Smooth muscle cell of the brain vasculature (primary cell): ENCODE measurements at places on chromosomes 4 and X.

DNA sequence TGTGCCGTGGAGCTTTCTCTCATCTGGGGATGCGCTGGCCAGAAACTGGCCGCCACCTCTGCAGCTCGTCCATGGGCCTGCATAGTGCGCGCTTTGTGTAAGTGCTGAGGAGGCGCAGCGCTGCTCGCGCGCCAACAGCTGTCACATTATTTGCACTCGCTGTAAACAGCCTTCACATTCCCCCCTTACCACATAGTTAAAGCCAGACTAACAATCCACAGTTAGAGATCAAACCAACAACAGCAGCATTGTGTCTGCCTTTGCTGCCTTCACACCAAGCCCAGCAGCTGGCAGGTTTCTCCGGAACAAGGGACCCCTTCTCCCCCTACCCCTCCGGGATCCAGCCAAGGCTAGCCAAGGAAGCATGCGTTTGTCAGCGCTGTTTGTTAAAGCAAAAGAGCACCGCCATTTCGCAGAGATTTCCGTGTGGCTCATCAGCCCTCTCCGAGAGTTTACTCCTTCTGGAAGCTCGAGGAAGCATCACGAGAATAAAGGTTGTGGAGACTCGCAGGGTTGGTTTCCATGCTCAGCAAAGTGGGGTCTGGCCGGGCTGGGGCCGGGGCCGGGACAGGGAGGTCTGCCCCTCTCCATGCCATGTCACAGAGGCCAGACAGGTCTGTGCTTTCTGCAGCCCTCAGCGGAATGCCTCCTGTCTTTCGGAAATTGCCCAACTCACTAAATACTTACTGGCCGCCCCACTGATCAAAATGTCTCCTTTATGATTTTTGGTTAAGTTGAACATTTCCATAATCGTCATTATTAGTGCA is 11.0 kb downstream of the BCOR start:
- DNase-seq: no peak

DNA sequence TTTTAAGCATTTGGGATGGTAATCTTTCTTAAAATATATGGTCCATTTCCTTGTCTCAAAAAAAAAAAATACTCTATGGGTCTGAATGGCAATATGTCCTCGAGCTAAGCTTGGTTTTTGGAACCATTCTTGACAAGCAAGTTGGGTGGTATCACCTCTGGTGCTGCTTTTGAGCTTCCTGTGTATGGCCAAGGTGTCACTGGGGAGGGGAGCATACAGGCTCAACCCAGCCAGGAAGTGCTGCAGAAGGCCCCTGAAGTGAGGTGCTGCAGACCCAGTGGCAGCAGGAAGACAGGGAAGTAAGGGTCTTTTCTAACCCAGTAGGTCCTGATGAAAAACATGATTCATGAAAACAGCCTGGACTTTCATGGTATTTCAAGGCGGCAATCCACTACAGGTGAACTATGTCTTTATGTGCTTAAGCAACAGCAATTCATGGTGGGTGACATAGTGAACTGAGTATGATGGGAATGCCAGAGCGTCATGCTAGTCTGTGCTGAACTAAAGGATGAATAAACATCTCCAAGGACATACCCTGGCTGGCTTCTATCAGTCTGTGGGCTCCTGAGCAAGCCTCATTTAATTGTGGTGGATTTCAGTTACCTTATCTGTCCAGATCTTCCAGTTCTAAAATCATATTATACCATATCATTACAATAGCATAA is 15.1 kb downstream of the TRAPPC2 start:
- DNase-seq: no peak

GRCh38 chr4:170259631-170260153 is 169.9 kb upstream of the AADAT start:
- DNase-seq: peak; percentile 77

DNA sequence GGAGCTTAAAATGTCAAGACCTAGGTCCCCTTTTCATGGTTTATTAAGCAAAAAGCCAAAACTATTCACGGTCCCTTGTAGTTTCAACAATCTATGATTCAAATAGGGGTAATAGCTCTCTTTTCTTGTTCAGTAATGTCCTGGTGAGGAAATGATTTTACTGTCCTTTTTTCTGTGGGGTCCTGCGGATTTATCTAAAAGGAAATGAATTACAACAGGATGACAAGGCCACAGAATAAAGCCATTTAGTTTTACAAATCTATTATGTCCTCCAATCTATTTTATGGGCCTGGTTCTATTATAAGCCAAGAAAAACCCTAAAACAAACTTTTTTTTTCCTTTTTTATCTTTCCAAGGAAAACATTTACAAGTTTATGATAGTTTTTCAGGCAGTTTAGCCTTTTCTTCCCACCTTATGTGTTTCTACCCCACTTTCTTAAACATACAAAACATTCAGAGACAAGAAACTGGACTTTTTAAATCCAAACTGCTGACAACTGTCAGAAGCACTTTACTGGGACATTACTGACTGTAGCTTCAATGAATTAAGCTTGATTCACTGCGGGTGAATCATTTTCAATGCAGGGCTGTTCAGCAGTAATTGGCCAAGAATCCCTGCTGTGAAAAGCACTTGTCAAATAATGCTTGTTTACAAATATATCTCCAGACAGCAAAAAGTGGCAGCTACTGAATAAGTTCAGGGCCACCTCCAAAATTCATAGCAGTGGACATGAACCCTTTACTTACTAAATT is 4.3 kb downstream of the EPHA5 start:
- DNase-seq: no peak

- DNase-seq: no peak
Observed at GRCh38 chr4:185278716-185279115, 69.3 kb downstream of the SNX25 start.

DNA sequence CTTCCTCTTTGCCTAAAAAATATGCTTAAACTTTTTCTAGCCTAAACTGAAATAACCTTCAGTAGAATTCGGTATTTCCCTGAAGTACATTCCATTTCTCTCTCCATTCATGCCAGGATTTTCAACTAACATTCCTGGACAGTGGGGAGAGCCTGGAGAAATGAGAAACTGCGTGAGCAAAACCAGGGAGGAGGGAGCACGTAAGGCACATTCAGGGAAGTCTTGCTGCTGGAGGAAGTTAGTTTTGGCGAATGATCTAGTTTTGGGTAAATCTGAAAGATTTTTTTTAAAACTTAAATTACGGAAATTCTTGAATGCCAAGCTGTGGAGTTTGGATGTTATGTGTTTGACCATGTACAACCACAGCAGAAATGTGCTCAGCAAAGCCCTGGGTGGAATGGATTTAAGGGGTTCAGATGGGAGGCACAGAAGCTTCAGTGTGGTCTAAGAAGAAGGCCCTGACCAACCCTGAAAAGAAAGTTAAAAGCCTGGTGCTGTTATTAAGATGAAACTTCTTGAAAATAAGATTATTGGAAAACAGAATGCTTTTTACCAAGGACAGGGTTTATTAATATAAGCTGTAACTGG is 347.8 kb downstream of the ANK2 start:
- DNase-seq: peak; percentile 44

- DNase-seq: no peak
Observed at GRCh38 chr4:68287704-68288392, 42.4 kb upstream of the TMPRSS11B start.

GRCh38 chrX:53440621-53441517 is 6.7 kb upstream of the HSD17B10 start:
- no peak for DNase-seq

DNA sequence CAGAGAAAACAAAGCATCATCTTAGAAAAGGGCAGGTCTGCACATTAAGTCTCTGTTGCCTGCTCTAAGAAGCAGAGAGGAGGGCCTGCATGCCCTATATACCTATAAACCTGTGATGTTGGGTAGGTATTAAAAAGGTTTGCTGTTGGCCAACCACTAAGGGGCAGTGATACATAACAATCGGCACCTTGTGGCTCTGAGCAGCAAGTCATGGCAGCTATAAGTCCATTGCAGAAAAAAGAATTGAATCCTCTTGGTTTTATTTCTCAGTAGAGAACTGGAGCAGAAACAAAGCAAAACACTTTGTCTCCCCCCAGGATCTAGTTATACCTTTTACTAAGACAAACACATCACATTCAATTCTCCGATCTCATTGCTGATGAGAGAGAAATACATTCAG is 1364.4 kb downstream of the STIM2 start:
- no peak for DNase-seq

DNA sequence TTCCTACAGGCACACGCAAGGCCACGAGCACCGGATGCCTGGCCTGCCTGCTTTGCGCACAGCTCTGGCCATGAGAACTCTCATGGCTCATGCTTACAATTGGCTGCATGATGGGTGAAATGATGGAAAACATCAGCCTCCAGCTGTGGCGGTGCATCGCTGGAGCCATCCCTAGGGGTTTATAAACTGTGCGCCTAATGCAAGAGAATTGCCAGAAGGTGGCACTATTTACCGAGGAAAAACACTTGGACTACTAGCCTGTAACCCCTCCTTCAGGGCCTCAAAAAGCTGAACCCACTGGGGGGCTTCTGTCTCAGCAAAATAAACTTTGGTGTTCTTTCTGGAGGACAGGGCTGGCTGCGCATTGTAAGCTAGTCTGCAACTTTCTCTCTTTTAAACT is 51.9 kb downstream of the PHKA2 start:
- no peak for DNase-seq

GRCh38 chrX:20309806-20310205 is 43.1 kb upstream of the RPS6KA3 start:
- DNase-seq: no peak

DNA sequence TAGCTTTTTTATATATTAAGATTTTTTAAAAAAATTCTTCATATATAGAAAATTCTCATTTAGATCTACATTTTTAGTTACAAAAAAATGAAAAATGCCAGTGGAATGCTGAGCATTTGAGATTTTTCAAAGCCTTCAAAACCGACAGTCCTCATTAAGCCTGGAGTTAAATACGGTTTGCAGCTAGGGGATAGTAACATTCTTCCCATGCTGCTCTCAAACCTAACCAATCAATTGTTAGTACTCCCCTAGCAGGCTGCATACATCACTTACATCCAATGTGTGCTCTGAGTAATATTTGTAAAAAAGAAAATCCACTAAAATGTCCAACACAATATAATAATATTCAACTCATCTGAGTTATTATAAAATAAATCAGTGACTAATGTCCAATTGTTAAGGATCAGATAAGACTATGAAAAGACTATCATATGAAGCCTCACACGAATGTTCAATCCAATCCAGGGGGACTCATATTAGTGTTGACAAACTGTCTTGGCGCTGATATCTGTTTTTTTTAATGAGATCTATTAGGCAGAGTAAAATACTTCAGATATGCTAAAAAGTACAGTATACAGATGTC is 227.6 kb upstream of the MAB21L2 start:
- no peak for DNase-seq

- no peak for DNase-seq
Observed at GRCh38 chrX:47683829-47684205, 24.8 kb upstream of the UXT start.

DNA sequence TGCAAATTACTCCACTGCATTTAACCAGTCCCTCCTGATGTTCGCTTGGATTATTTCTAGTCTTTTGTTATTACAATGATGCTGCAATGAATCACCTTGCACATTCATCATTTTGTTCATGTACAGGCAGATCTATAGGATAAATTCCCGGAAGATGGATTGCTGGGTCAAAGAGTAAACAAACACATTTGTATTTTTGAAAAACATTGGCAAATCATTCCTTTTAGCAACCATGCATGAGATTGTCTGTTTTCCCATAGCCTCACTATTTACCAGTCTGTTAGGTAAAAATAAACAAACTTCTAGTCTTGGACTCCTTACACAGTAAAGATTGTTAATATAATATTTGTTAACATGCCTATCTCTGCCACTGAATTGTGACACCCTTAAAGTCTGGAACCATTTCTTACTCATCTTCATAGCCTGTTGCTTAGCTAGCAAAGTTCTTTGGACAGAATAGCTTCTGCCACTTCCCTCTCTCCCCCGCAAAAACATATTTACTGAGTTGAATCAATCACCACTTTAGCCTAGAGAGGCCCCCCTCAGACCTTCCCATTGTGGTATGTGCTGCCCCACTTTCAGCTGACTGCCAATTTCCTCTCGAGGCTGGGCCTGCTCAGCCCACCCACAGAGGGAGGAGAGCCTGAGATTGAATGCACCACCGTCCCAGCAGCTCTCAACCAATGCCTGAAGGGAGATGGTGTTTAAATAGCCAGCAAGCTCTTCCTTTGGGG is 108.4 kb upstream of the ATXN3L start:
- DNase-seq: peak; percentile 49

DNA sequence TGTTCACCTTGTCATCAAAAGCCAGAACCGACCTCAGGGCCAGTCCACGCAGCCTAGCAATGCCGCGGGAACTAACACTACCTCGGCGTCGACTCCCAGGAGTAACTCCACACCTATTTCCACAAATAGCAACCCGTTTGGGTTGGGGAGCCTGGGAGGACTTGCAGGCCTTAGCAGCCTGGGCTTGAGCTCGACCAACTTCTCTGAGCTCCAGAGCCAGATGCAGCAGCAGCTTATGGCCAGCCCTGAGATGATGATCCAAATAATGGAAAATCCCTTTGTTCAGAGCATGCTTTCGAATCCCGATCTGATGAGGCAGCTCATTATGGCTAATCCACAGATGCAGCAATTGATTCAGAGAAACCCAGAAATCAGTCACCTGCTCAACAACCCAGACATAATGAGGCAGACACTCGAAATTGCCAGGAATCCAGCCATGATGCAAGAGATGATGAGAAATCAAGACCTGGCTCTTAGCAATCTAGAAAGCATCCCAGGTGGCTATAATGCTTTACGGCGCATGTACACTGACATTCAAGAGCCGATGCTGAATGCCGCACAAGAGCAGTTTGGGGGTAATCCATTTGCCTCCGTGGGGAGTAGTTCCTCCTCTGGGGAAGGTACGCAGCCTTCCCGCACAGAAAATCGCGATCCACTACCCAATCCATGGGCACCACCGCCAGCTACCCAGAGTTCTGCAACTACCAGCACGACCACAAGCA is 898 bp downstream of the UBQLN2 start:
- no peak for DNase-seq

GRCh38 chr4:36771411-36772153 is 473.0 kb upstream of the NWD2 start:
- no peak for DNase-seq

DNA sequence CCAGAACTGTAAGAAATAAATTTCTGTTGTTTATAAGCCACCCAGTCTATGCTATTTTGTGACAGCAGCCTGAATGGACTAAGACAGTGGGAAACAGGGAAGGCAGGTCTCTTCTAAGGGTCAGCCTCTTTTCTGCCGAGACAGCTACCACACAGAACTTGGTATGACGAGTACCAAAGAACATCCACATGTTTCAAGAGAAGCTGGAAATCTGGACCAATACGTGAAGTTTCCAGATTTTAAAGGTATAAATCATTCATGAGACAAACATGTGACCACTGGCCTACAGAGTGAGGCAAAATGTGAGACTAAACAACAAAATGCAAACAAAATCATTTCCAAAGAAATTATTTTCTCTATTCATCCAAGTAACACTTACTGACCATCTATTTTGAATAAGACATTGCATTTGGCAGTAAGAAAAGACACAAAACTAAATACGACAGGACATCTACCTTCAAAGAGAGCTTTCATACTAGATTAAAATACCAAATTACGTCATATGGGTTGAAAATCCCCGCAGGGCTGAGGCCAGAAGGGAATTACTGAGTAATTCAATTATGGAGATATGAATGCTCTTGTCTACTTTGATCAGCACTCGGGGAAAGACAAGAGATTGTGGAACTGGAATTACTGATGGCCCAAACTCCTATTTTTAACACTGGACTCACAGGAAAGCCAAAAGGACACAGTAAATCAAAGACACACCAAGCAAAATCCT is 7.2 kb downstream of the SCARB2 start:
- no peak for DNase-seq
